NCI-H187 treated with DMSO at 0.1 percent for 48 hours (cell line): ENCODE measurements at places on chromosomes 11 and 22.
A peak's percentile ranks its signal among the peaks of the same experiment; 100 is the strongest.

DNA sequence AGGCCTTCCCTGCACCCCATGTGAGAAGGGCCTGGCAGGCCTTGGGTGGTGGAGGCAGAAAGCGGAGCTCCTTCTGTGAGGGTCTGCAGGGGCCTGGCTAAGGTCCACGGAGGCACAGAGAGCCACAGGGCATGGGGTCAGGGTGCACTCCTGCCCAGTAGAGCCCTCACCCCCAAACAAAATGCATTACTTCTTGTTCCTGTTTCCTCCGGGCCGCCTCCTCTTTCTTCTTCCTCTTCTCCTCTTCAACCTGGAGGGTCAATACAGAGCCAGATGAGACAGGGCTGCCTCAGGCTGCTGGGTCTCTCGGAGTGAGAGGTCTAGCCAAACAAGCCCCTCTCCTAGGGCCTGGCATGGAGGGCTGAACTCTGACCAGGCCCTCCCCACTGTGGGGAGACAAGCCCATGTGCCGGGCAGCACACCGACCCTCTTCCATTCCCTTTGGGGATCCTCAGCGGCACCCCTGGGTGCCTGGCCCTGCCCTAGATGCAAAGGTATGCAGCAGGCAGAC is 10.3 kb upstream of the NAP1L4 start:
- no peak for DNase-seq

DNA sequence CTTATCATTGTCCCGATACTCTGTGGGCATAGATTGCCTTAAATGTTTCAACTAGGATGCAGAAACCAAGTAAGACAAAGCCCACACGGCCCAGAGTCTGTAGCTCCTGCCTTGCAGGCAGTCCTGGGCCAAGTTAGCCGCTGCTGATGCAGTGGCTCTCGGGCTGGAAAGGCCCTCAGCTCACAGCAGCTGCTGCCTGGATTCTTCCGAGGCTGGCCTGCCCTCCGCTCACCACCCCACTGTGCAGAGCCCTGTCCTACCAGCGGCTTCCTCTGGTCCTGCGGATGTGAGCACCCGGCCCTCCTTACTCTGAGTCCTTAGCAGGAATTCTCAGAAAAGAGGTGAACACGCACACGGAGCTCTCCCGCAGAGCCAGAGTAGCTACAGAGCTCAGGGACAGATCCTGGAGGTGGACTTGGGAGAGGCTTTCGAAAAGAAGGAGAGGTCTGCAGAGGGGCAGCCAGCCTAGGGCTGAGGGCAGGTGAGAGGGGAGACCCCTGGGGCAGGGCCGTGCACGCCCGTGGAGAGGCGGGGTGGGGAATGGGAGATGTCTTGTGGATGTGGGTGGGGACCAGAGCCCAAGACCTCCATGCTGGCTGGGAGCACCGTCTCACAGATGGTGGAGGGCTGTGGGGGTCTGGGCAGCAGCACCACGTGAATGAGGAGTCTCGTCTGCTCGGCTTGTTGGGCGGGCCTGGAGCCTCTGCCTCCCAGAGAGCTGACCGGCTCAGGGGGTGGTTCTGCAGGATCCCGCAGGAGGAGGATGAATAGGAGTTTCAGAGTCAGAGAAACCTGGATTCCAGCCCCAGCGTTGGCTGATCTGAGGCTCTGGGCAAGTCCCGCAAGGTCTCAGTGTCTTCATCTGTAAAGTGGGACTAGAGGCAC is 117.4 kb upstream of the B3GAT1 start:
- no peak for DNase-seq

DNA sequence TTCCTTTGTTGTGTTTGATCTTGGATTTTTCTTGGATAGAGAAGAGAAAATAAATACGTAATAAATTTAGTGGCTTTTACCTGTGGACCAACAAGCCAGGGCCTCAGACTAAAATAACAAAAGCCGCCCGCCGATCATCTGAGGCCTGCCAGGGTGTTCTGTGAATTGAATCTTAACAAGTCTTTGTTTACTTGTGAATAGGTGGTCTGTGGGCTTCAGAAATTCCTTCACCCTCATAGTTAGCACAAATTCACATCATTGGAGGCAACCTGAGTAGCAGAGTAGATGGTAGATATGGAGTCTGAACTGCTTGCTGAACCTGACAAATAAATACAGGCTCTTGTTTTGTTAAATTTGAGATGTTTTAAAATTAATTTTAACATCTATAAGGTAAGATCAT is 176.3 kb upstream of the MTNR1B start:
- no peak for DNase-seq

DNA sequence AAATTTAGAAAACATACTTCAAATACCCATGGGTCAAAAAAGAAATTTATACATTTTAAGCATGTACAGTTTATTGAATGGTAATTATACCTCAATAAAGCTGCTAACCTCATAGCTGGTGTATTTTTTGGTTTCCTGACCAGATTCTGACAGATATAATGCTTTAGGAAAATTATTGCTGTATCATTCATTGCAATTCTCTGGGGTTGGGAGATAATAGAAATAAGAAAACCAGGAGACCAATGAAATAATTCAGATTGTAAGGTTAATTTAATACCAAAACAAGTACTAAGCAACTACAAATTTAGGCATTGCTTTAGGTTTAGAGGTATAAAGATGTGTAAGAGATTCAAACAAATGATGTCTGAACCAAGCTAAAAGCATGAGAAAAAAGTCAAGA is 120.1 kb downstream of the ENTHD1 start:
- DNase-seq, result no peak

- no peak for DNase-seq
These were observed 2.6 kb downstream of the GDPD5 start for GRCh38 chr11:75523189-75523588.

- DNase-seq, result no peak
These were observed 81.0 kb upstream of the SCUBE2 start for GRCh38 chr11:9172389-9172788.

GRCh38 chr11:134543645-134544044 is 131.6 kb upstream of the B3GAT1 start:
- DNase-seq, result no peak

DNA sequence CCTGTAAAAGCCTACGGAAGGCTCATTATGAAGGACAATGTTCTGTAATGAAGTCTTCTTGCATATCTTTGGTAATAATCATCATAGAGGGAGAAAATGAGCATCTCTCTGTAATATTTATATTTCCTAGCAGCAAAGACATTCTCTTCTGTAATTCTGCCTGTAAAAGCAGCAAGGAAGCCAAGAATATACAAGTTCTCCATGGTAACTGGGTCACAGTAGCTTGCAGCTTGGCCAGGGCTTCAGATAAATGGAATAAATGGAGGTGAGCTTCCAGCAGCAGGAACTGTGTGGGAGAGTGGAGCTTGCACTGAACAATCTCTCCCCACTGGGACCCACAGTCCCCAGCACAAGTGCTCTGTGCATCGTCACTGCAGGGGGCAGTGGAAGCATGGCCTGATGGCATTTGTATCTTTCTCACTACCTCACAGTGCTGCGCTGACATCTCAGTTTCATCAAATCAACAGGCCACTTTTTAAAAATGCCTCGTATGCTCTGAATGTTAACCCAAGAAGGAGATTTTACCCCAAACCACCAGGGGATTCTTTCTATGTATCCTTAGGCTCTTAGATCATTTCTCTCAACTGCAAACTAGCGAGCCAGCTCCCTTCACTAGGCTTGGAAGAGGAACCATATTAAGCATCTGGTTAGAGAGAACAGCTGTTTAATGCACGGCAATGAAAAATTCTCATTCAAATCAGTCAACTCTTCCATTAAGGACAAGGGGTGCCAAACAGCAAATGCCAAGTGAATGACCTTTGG is 1059.7 kb downstream of the OPCML start:
- DNase-seq, result no peak

- DNase-seq, result no peak
These were observed 22.8 kb upstream of the UVRAG start for GRCh38 chr11:75792127-75792731.

GRCh38 chr11:119747868-119748660 is 19.1 kb upstream of the NECTIN1 start:
- no peak for DNase-seq

GRCh38 chr11:10969387-10969786 is 111.5 kb upstream of the ZBED5 start:
- no peak for DNase-seq

- DNase-seq, result no peak
These were observed 842 bp upstream of the SIGIRR start for GRCh38 chr11:415640-416041.

DNA sequence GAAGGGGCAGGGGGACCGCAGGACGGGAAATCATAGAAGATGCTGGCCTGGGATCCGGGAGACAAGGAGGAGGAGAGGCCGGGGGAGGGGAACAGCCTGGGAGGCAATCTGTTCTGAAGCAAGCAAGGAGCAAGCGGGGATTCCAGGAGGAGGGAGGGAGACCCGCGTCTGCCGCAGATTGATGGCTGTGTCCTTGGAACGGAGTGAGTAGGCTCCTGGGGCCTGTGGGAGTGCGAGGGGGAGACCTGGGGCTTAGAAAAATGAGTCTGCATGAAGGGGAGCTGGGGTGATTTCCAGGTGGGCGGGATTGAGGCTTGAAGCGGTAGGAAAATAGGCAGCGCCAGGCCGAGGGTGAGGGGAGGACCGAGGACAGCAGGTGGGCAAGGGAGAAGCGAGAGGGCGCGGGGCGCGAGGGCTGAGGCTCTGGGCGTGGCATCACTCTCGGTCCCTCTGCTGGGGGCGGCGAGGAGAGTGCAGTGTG is 1.6 kb upstream of the LRRC55 start:
- DNase-seq, result no peak

DNA sequence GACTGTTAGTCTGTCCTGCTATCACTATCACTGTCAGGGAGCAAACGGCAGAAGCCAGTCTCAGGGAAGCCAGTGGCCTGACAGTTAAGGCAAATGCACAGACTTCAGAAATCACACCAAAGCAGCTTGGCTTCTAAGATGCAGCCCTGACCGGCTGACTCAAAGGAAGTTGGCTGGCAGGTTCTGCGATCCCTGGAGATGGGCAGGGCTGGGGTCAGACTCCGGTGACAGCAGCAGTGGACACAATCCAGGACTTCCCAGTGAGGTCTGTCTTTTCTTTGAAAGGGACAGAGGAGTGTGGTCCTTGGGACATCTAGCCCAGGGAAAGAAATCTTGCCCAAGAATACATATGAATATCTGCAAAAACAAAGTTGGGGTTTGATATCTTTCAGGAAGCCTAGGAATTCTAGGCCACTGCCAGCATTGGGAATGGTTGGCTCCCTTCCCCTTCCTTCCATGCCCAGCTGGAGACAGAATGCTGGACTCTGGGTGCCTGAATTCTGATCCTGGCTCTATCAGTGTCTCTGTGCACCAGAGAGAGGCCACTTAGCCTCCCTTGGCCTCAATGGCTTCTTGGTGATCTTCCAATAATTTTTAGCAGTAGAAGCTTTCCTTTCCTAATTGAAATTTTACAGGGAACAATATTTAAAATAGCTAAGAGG is 108.9 kb downstream of the KIRREL3 start:
- DNase-seq, result no peak

- DNase-seq, result no peak
These were observed 34.4 kb downstream of the PRDM11 start for GRCh38 chr11:45180848-45181192.

- DNase-seq, result no peak
These were observed 3.8 kb upstream of the MPPED1 start for GRCh38 chr22:43408009-43408408.

DNA sequence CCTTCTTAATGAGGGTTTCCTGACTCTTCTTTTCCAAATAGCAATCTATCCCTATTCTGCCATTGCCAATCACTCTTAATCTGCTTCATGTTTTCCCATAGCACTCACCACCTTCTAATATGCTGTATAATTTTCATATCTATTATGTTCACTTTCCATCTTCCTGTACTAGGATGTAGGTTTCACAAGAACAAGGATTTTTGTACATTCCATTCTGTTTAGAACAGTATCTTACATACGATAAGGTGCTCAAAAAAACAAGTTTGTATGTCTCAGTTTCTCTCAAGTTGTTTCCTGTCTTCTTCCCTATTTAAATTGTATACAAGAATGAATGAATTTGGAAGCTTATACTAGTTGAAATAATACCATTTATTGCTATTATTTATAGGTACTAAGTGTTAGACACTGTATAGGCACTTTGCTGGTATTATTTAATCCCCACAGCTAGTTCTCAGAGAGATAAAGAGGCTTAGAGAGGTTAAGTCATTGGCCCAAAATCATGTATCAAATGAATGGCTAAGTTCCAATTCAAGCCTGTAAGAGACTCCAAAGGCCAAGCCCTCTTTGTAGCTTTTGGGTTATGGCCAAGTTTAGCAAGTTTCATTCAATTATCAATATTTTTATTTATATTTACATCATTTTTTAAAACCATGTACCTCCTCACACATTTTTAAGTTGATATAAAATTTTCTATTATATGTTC is 134.7 kb downstream of the PAX6 start:
- DNase-seq, result no peak

DNA sequence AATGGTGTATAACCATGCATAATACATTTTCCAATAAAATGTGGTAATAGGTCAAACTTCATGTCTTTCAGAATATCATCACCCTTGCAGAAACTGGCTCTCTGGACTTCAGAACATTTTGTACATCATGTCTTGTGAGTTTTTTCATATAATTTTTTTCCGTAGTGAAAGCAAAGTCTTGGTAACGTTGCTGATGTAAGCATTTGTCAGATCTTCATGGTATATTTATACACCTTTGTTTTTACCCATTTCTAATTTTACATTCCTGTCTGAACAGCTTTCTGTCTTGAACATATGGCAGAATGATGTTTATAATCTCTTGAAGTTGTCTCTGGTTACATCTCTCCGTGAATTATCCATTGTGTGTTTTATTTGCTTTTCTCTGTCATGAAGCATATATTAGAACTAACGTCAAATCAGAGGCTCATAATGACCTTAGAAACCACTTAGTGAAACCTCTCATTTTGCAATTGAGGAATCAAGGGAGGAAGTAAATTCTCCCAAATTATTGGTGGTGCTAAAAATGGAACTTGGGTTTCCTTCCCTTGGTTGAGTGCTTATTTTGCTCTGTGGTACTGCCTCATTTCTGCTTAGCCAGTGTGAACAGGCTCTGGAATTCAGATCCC is 37.4 kb downstream of the CSRP3 start:
- peak; percentile 84 for DNase-seq

- DNase-seq, result no peak
These were observed 98.3 kb downstream of the C11orf65 start for GRCh38 chr11:108369064-108369463.

DNA sequence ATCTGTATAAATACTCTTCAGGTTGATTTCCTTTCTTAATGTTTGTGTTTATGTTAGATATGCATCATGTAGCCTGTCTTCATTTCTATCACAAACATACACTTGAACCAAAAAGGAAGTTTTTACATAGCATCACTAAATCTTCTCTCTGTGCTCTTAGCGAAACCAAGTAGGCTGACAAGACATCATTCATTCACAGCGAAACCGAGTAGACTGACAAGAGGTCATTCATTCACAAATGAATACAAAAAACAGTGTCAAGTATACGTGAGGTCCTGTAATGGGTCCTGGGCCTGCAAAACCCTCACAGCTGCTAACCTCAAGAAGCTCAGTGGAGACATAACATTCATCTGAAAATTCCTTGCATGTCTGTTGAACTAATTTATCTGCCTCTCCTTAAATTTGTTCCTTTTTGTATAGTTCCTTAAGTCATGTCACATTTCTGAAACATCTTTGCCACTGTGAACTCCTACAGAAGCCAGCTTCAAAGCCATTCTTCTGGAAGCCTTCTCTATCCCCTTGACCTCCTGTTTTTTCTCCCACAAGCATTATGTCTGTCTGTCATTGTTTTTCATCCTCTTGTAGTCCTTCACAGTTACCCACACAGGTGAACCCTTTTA is 9.8 kb upstream of the HBE1 start:
- DNase-seq, result no peak

- DNase-seq, result no peak
These were observed 143.3 kb downstream of the DLG2 start for GRCh38 chr11:85483861-85484260.

- DNase-seq, result no peak
These were observed 147.3 kb downstream of the FEZ1 start for GRCh38 chr11:125348674-125349309.
